ENCODE measurements at places on chromosomes 6 and 20. TPM values are rescaled to one million over a fixed set of nuclear protein-coding genes. Genes with fewer than 3 reads are reported as not detected.

- H3K27ac ChIP-seq: no peak overlapping the region
- H3K4me1 ChIP-seq: no peaks in the 10 kb centered on the region
- H3K27me3 ChIP-seq: no peaks in the 10 kb centered on the region
- DNase-seq: no peak
These were observed 17.0 kb upstream of the SLA2 start for GRCh38 chr20:36663031-36663430.

DNA sequence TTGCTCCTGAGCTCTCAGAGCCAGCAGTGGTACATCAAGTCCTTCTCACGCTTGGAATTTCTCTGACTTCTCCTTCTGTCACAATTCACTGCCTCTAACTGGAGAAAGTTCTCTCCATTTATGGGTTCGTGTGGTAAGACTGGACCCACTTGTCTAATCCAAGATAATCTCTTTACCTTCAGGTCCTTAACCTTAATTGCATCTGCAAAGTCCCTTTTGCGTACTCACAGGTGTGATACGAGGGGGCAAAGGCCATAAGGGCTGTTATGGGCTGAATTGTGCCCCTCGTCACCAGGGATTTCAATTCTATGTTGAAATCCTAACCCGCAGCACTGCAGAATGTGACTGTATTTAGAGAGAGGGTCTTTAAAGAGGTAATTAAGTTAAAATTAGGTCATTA is 27.5 kb upstream of the TBC1D22B start:
- peak overlapping the region; percentile 31 for H3K27ac ChIP-seq
- DNase-seq: no peak
- no peaks in the 10 kb centered on the region for H3K27me3 ChIP-seq
- no peaks in the 10 kb centered on the region for H3K36me3 ChIP-seq
- H3K4me1 ChIP-seq: no peaks in the 10 kb centered on the region
- no peak overlapping the region for H3K4me3 ChIP-seq

- no peaks in the 10 kb centered on the region for H3K36me3 ChIP-seq
- H3K4me1 ChIP-seq: peaks cover 23% of the 10 kb centered on the region
- peaks cover 24% of the 10 kb centered on the region for H3K27me3 ChIP-seq
These were observed 3.5 kb downstream of the SIRPA start for GRCh38 chr20:1898482-1899240.

The HS3ST5 gene
- 0.34 TPM for total RNA-seq

- no peak overlapping the region for H3K27ac ChIP-seq
- H3K27me3 ChIP-seq: no peaks in the 10 kb centered on the region
- H3K4me3 ChIP-seq: no peak overlapping the region
- H3K4me1 ChIP-seq: no peaks in the 10 kb centered on the region
- DNase-seq: no peak
- H3K36me3 ChIP-seq: no peaks in the 10 kb centered on the region
These were observed 11.8 kb downstream of the CST7 start for GRCh38 chr20:24960861-24961260.

The MRAP2 gene
- total RNA-seq: 0.75 TPM

- no peaks in the 10 kb centered on the region for H3K36me3 ChIP-seq
- peaks cover 15% of the 10 kb centered on the region for H3K4me1 ChIP-seq
- no peak for DNase-seq
- peaks cover 25% of the 10 kb centered on the region for H3K27me3 ChIP-seq
These were observed 1.4 kb upstream of the GCLC start for GRCh38 chr6:53546281-53546680.

The OPN5 gene
- total RNA-seq: not detected

GRCh38 chr6:166678426-166678825 is 51.4 kb upstream of the RPS6KA2 start:
- H3K36me3 ChIP-seq: no peaks in the 10 kb centered on the region
- no peak overlapping the region for H3K27ac ChIP-seq
- no peak for DNase-seq
- H3K4me3 ChIP-seq: no peak overlapping the region
- no peaks in the 10 kb centered on the region for H3K27me3 ChIP-seq

The EPPIN gene
- total RNA-seq: not detected

DNA sequence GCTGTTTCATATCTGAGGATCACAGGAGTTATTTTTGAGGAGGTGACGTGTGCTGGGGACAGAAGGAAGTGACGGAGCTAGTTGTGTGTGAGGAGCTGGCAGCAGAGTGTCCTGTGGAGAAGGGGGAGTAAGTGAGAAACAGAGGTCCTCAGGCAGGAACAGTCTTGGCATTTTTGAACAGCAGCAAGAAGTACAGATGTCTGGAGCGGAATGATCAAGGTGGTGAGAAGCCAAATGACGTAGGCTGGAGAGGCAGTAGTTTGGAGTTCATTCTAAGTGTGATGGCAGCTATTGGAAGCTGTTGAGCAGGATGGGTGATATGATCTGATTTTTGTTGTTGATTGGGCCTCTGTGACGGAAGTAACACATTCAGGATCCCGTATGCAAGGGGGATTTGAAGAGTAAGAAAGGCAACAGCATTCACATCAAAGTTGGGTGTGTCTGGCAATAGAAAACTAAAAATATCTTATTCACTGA is 52.3 kb downstream of the SOBP start:
- H3K36me3 ChIP-seq: no peaks in the 10 kb centered on the region
- no peak overlapping the region for H3K4me3 ChIP-seq
- no peaks in the 10 kb centered on the region for H3K27me3 ChIP-seq
- no peak for DNase-seq

DNA sequence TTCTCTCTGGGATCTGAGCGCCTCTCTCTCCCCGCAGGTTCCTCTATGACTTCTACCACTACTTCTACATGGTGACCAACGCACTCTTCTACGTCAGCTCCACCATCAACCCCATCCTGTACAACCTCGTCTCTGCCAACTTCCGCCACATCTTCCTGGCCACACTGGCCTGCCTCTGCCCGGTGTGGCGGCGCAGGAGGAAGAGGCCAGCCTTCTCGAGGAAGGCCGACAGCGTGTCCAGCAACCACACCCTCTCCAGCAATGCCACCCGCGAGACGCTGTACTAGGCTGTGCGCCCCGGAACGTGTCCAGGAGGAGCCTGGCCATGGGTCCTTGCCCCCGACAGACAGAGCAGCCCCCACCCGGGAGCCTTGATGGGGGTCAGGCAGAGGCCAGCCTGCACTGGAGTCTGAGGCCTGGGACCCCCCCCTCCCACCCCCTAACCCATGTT is 36.3 kb upstream of the MRGBP start:
- no peak overlapping the region for H3K4me3 ChIP-seq
- H3K4me1 ChIP-seq: peaks cover 17% of the 10 kb centered on the region
- DNase-seq: no peak
- H3K27me3 ChIP-seq: peaks cover 19% of the 10 kb centered on the region
- no peak overlapping the region for H3K27ac ChIP-seq
- H3K36me3 ChIP-seq: no peaks in the 10 kb centered on the region
